Activated CD4-positive, alpha-beta memory T cell treated with anti-CD3 and anti-CD28 coated beads for 36 hours (primary cell): ENCODE measurements at places on chromosomes 3 and 15. TPM values are rescaled to one million over a fixed set of nuclear protein-coding genes. Genes with fewer than 3 reads are reported as not detected.

GRCh38 chr3:10926811-10927521 lies 65.6 kb upstream of the SLC6A1 start:
- no peak for DNase-seq
- H3K27ac ChIP-seq, result no peak overlapping the region
- no peak overlapping the region for H3K4me3 ChIP-seq
- no peaks in the 10 kb centered on the region for H3K36me3 ChIP-seq

DNA sequence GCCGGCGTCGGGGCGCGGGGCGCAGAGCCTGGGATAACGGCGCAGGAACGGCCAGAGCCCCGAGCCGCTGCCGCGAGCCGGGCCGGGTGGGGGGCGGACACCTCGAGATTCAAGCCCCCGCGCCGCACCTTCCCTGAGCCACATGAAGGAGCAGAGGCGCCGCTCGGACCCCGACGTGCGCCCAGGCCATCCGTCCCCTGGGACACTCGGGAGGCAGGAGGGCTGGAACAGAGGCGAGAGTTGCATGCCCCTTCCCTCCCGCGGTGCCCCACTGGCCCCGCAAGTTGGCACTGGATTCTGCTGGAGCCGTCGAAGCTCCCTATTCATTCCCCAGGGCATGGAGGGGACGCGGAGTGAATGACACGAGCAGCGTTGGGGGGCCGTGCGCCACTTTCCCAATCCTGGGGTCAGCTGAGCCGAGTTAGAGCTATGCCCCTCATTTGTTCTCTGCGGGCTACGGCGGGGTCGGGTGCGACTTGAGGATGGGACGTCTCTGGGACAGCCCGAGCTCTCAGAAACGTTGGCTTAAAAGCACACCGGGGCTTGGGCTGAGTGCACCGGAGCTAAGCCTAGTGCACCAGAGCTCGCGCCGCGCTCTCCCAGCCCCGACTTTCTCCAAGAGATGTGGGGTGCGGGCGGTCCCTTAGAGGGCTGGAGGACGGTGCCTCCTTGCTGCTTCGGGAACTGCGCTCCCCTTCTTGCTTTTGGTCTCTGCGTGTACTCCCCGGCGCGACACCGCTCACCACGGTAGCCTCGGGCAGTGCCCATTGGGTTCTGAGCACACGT lies 588 bp downstream of the SLC6A1 start:
- peaks cover 59% of the 10 kb centered on the region for H3K27me3 ChIP-seq
- no peak for DNase-seq
- H3K27ac ChIP-seq, result no peak overlapping the region
- H3K4me1 ChIP-seq, result peaks cover 7% of the 10 kb centered on the region
- H3K4me3 ChIP-seq, result no peak overlapping the region

DNA sequence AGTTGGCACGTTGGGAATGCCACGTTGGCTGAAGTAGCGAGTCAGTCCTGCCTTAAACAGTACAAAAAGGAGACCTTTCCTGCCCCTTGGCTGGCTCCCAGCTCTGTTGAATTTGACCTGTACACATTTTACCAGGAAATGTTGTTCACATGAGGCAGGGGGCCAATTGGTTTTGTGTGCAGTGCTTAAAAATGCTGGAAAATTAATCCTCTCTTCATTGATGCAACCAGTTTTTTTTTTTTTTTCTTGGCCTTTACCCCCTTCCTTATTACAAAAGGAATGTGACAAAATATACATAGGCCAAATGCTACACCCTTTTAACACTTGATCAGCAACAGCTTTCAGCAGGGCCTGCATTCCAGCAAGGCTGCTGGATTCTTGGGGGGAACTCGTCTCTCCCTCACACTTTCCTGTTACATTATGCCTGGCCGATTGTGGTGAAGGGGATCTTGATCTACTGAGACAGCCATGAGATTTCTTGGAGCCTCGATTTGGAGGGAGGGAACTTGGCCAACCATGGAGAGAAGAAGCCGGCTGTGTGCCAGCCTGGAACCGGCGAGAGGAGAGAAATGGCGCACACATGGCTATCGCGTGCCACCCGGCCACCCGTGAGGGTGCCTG lies 93.1 kb downstream of the DNASE1L3 start:
- H3K4me1 ChIP-seq, result peaks cover 27% of the 10 kb centered on the region
- no peak overlapping the region for H3K4me3 ChIP-seq
- no peak overlapping the region for H3K27ac ChIP-seq
- no peak for DNase-seq
- H3K27me3 ChIP-seq, result no peaks in the 10 kb centered on the region

DNA sequence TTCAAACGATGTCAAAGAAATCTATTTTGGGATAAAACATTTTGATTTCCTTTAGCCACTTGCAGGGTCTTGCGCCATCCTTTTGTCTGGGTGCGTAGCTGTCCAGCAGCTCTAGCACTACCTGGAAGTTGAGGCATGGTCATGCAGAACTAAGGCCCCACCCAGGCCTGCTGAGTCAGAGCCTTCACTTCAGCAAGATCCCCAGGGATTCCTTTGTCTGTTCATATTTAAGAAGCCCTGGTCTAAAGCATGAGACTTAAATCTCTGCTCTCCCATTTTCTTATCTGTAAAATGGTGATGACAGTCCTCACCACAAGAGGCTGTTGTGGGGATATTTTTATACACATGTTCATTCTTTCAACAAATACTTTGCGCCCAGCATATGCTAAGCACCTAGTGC lies 99.0 kb upstream of the CTDSPL start:
- H3K4me1 ChIP-seq, result no peaks in the 10 kb centered on the region
- DNase-seq, result no peak
- no peak overlapping the region for H3K4me3 ChIP-seq

GRCh38 chr3:56737006-56737405 lies 53.9 kb upstream of the TASOR start:
- H3K36me3 ChIP-seq, result peaks cover 34% of the 10 kb centered on the region
- DNase-seq, result no peak
- no peak overlapping the region for H3K4me3 ChIP-seq
- H3K27me3 ChIP-seq, result no peaks in the 10 kb centered on the region

DNA sequence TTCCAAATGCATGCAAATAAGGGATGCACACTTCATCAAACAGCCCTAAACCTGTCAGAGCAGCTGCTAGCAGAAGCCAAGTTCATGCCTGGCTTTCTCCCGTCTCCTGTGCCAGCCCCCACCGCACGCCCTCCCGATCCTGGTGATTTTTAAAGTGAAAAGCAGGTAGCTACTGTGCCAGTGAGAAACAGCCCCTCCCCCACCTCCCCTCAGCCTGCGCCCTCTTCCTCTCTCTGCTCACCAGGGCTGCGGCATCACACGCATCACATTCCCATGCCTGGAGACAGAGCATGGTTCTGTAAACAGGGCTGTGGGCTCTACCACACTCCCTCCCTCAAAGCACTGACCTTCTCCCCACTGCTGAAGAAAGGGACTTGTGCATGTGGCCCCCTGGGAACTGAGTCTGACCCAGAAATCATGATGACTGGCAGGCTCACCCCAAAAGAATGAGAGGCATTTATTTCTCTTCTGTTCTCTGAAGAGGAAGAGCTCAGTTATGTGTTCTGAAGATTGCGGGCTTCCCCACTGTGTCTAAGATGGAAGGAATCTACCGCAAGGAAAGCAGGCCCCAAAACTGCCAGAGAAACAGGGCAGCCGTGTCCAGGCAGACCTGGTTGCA lies 14.5 kb upstream of the SLC6A1 start:
- no peak overlapping the region for H3K4me3 ChIP-seq
- no peak for DNase-seq
- no peaks in the 10 kb centered on the region for H3K36me3 ChIP-seq

ADAMTS17 gene
- total RNA-seq, result 1.2 TPM

U2SURP gene
- 178 TPM for total RNA-seq

CLRN1 gene
- total RNA-seq, result not detected

ANXA2 gene
- total RNA-seq, result 132 TPM

FOXB1 gene
- total RNA-seq, result 1.5 TPM

PATL2 gene
- total RNA-seq, result 17.2 TPM
